ENCODE measurements at places on chromosomes 3 and 15.

DNA sequence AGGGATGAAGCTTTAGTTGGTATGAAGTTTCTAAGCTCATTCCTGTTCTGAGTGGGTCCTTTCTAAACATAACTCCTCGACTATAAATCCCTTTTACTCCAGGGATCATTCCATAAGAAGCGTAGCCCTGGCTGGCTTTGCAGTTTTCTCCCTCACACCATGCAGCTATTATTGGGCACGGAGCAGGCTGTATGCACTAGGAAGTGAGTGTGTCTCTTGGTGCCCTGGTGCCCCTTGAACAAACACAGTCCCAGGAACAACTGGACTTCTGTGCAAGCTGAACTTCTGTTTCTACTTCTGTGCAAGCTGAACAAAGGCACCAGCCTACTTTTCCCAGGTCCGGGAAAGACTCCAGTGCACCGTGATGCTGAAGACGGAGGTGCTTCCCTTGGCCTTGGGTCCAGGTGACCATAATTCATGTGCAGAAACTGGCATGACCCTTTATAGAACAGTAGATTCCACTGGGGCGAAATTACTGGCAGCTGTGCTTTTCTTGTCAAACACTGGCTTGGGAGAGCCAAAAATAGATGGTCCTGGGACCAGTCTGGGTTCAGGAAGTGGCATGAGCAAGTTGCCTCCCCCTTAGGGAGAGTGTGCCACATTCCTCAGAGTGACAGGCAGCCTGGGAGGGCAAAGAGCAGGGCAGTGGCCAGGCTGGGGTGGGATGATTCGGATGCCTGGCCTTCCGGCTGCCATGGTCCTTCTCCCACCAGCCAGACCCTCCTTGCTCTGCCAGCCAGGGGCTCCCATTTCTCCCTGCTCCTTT, 127.2 kb downstream of the SLCO3A1 start:
- DNase-seq = no peak

- no peak for DNase-seq
Measured at GRCh38 chr15:54582863-54583643, 604.8 kb downstream of the UNC13C start.

DNA sequence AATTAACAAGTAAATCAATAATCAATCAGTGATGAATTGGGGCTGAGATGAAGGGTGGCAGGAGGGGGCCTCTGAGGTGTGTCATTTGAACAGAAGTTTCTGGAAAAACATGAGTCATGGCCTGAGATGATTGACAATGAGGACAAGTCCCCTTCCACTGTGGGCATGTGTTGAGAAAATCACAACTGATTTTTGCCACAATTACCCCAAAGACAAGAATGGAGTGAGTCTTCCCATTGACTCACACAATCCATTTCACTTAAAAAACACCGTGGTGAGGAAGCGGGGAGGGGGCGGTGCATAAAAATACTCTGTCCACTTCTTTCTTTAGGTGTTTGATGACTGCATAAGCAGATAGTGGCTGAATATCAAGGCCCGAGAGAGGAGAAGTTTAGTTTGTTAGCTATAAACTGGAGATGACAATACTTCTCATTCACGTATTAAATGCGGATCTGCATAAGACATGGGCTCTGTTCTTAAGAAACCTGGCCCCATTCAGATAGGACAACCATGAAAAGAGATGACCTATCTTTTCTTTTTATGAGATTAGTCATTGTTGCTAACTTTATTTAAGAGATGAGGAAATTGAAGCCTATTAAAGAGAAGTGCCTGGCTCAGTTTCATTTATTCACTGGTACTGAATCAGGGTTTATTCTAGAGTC, 34.7 kb downstream of the SHC4 start:
- DNase-seq = no peak

DNA sequence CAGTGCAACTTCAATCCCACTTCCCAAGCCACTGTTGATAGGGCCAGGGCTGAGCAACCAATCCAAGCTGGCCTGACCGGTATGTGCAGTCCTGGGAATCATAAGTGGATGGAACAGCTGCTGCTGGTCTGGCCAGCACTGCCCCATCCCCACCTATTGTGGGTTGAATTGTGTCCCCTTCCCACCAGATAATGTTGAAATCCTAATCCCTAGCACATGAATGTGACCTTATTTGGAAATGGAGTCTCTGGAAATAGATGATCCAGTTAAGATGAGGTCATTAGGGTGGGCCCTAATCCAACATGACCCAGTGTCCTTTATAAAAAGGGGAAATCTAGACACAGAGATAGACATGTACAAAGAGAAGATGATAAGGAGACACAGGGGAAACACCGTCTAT, 13.7 kb upstream of the PDIA5 start:
- no peak for DNase-seq

DNA sequence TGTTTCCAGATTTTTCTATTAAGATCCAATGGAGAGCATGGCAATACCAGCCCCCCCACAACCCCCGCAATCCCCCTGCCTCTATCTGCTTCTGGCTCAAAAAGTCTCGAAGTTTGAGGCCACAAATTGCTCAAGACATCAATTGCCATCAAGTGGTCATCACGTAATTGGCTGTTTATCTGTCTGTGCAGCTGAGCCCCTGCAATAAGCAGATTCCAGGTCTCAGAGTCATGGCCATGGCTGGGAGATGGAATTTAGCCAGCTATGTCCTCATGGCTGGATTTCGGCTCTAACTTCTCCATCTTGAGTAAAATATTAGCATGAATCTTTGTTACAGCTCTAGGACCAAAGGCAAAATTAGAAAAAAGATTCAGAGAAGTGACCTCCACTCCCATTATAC, 22.7 kb downstream of the SSUH2 start:
- no peak for DNase-seq
